GM23338 (cell line): ENCODE measurements at places on chromosomes 3 and 15. TPM values are rescaled to one million over a fixed set of nuclear protein-coding genes. Genes with fewer than 3 reads are reported as not detected.
A peak's percentile ranks its signal among the peaks of the same experiment; 100 is the strongest.

GRCh38 chr15:39987821-39988220 lies 51.2 kb downstream of the SRP14 start:
- DNase-seq = no peak

GRCh38 chr3:47512416-47513124 lies 942 bp downstream of the ELP6 start:
- peak; percentile 45 for DNase-seq

The TM6SF1 gene
- 1.5 TPM in 1 of 2 replicates, not detected in the other for polyA plus RNA-seq

DNA sequence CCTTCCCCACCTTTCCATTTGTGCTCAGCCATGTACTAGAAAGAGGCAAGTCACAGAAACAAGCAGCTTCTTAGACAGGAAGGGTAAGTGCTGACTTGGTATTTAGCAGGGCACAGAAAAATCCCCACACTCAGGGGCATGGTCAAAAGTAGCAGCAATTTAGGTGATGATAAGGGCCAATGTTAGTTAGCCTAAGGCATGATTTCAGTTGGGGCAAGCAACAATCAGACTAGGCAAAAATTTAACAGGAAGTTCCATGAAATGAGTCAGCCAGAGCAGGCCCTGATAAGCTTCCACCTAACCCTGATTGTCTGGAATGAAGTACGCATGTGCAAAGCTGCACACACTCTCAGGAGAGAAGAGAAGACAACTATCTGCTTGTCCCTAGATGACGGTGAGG lies 423.4 kb upstream of the UBE2E2 start:
- no peak for DNase-seq

GRCh38 chr3:16402451-16402850 lies 111.0 kb downstream of the RFTN1 start:
- no peak for DNase-seq

- no peak for DNase-seq
These were observed 67.4 kb downstream of the GTPBP8 start for GRCh38 chr3:113058188-113058587.

GRCh38 chr15:66261056-66261455 lies 7.5 kb upstream of the MEGF11 start:
- no peak for DNase-seq

The P2RY14 gene
- 0.95 and 1.2 TPM in 2 replicates for polyA plus RNA-seq

DNA sequence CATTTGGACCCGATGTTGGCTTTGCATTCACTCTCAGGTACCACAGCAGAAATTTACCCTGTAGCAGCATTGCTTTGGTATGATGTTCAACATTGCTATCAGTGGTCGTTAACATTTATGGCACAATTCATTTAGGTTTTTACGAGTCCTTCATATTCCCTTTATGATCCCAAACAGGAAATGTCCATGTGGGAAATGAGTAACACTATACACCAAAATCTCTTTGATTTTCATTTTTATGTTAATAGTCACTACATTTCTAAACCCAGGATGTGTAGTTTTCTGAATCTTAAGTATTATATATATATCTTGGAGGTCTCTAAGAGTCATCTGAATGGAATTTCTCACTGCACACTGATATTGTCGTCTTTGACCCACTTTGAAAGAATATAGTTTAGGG lies 78.5 kb upstream of the RBMS3 start:
- no peak for DNase-seq

GRCh38 chr3:29065211-29065785 lies 215.6 kb upstream of the RBMS3 start:
- DNase-seq = peak; percentile 83

DNA sequence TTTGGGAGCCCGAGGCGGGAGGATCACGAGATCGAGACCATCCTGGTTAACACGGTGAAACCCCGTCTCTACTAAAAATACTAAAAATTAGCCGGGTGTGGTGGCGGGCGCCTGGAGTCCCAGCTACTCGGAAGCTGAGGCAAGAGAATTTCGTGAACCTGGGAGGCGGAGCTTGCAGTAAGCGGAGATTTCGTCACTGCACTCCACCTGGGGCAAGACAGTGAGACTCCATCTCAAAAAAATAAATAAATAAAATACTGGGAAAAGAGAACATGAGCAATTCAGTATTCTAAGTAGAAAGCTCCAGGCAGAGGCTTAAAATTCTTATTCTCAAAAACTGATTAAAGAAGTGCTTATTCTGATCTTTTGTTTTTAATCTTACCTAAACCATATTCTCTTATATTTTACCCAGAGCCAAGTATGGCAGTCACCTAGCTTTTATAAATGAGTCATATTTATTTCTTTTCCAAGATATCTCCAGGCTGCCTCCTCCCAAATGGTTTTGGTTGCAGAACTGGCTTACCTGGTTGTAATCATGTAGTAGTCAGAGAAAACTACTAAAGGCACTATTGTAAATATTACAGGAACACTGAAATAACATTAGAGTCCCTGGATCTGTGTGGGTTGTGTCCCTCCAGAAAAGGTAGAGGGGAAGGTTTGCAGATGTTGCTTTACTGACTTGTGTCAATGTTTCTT lies 45.8 kb upstream of the DYNC1LI1 start:
- DNase-seq = no peak

DNA sequence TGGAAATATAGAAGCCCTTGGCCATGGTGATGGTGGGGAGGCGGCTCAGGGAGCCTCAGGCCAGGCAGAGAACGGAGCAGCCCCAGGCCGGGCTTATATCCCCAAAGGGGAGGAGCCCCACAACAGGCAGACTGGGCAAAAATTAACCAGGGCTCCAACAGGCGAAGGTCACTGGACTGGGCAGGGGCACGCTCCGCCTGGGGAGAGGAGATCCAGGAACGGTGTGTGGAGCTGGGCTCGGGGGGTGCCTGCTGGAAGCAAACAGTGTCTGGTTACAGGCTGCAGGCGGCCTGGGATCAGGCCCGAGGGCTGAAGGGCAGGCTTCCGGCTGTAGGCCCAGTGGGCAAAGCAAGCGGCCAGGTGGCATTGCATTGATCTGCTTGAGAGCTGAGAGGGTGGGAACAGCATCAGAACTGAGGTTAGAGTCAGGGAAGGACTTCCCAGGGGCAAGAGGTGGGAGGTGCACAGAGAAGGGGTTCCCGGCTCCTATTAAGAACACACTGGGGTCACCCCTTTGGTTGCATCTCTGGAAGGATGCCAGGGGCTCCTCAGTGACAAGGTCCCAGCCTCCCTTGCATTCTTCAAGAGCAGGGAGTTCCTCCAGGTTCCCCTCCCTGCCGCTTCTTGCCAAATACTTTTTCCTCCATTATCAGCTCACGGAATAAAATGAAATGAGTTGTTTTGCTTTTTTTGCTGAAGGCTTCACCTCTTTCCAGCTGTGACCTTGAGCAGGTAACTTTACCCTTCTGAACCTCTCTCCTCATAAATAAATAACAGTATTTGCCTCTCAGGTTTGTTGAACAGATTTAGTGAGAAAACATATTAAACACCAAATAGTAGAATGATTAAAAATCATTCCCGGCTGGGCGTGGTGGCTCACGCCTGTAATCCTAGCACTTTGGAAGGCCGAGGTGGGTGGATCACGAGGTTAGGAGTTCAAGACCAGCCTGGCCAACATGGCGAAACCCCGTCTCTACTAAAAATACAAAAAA lies 7.8 kb downstream of the ANPEP start:
- DNase-seq = no peak

The ILDR1 gene
- 0.16 and 0.66 TPM in 2 replicates for polyA plus RNA-seq

DNA sequence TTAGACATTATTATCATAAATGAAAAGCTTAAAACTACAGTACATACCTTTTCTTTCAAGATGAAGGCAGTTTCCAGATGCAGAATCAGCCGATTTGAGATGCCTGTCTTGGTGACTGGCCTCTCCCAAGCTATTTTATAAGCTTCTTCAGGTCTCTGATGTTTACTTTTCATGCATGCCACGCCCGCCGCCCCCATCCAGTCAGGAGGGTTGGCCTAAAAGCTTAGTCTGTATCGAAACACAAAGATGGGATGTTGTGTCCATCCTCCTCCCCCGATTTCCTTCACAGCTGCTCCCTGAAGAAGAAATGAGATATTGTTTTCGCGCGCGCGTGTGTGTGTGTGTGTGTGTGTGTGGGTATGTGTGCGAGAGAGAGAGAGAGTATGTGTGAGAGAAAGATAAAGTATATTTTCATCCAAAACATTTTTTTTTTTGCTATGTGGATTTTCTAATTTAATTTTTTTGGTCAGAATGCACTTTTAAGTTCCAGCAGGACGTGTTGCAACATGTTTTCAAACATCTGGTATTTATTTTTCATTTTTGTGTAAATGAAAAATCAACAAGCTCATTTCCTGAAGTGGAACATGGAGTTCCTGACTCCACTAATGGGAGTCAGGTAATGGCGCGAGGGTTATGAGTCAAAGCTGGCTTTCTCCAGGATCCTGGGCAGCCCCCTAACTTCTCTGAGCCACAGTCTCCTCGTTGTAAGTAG lies at the start of gene APOD:
TSS of gene APOD (minus strand) at position 110 of the 712 bp plus-strand sequence. CDS start 4,479 bp downstream, outside the sequence.
- DNase-seq = no peak

DNA sequence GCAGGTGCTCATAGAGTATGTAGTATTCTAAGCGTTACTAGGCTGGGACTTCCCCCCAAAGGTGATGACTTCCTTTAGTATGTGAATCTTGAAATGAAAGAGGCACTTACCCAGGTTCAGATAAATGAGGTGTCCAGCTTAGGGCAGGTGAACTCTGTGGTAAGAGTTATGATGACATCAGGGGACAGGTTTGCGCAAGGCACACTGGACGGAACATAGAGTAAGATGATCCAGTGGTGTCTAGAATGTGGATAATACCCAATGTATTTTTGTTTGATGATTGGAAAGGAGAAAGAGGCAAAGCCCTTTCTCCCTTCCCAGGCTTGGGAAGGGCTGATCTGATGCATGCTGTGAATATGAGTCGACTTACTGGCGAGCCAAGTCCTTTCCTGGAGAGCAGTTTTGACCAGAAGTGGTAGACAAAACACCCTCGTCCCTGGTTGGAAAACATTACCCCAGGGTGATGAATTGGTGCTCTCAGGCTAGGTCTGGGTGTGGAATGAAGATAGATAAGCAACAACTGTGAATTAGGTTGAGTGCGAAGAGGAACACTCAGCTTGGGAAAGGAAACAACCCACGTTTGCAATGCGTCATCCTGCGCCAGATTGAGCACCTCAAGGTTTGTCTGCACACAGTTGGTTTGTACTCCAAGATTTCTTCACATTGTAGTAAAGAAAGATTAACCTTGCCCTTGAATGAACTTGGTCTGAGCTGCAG lies 124.2 kb downstream of the GHSR start:
- no peak for DNase-seq

DNA sequence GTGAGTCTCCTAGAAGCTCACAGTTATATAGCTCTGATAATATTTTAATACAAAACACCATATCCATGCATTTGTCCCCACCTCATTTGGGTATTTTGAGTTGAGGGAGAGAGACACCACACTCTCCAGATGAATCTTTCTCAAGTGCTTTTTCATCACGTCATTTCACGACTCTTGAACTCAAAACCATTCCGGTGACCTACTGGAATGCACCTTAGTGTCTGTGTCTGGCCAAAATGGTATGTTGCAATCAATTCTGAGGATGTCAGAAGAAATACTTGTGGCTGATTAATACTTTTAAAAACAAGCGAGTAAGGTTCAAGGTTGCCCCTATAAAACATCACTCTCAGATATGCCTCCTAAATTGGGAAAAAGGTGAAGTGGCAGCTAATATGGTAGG lies 352.6 kb upstream of the ICE2 start:
- no peak for DNase-seq

- DNase-seq = no peak
These were observed 133.6 kb downstream of the CLSTN2 start for GRCh38 chr3:140068494-140069017.

DNA sequence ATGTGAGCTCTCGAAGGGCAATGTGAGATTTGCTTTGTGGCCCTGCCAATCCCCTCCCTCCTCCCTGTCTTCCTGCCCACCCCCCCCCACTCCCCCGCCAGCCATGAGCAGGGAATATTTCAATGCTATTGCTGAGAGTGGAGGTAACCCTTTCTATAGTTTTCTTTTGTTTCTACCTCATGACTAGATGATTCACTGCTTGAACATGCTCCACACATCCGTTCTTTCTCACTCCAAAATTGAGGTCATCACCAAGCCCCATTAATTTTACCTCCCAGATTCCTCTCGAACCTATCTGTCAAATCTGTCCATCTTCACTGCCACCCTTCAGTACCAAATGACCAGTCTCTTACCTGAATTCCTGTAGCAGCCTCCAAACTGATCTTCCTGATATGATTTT lies 12.2 kb downstream of the ZNF774 start:
- no peak for DNase-seq

The SLC9C1 gene
- 0.66 and 1.8 TPM in 2 replicates for polyA plus RNA-seq

The ALPK3 gene
- 3.7 and 4.3 TPM in 2 replicates for polyA plus RNA-seq
